ENCODE measurements at places on chromosomes 2 and 18.
A peak's percentile ranks its signal among the peaks of the same experiment; 100 is the strongest.

DNA sequence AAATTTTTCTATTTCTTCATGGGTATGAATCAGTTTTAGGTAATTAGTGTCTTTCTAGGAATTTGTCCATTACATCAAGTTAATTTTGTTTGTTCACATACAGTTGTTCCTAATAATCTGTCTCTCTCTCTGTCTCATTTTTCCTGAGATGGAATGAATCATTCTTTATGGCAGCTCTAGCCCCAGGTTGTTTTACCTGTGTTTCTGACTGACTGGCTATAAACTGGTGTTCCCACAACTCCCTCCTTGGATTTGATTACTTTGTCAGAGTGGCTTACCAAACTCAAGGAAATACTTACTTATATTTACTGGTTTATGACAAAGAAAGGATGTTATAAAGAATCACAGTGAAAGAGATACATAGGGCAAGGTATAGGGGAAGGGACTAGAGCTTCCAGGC is 15.1 kb downstream of the ADNP2 start:
- DNase-seq = no peak

DNA sequence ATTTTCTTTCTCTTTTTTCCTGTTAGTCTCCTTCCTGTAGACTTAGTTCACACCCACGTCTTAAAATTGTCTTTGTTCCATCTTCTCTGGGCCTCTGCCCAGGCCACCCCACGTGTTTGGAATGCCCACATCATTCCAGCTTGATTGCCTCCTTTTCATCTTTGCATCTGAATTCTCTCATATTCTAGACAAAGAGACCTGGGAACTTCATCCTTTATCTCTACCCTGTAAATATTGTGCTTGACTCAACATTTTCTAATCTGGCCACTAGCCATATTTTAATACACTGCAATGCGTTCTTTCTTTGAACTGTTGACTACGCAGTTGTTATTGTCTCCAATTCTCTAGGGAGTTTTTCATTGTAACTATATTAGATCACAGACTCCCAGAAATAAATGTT is 187.5 kb upstream of the NRXN1 start:
- DNase-seq = no peak

GRCh38 chr2:7061921-7062320 is 144.7 kb downstream of the RNF144A start:
- DNase-seq = no peak

GRCh38 chr2:86036669-86037138 is 69.0 kb downstream of the POLR1A start:
- no peak for DNase-seq

DNA sequence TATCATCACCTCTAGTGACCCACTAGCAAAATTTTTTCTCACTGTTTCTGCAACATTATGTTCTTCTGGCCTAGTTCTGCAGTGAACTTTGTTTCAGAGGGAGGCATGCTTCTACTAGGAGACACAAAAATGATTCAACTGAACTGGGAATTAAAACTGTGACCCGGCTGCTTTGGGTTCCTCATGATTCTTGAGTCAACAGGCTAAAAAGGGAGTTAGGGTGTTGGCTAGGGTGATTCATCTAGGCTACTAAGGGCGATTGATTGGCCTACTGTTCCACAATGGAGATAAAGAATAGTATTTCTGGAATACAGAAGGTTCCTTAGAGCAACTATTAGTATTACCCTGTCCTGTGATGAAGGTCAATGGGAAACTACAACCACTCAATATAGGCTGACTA is 179.5 kb downstream of the PPP1R1C start:
- DNase-seq = no peak

DNA sequence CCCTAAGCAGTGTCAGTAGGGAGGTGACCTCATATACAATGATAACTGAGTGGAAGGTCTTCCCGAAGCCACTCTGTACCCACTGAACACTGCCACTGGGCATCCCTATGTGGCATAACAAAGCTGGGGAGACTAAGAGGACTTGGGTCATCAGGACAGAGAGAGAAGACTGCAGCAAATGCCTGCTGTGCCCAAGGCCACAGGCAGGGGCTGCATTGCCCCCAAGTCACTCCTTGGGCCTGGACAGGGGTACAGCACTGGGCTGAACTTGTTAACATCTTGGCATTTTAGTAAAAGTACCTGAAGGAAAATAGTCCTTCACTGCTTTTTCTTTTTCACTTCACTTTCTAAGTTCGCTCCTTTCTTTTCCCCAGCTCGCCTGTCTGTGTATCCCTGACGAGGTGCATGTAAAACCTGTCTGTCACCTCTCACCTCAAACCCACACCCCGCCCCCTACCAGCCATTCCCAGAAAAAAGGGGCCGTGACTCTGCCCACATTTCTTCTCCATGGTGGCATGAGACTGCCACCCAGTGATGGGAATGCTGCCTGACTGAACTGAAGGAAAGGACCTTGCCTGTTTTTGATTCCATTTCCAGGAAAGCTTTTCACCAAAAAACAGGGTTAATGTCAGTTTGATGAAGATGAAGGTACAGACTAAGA is 62.9 kb downstream of the MTHFD2 start:
- DNase-seq = peak; percentile 9

DNA sequence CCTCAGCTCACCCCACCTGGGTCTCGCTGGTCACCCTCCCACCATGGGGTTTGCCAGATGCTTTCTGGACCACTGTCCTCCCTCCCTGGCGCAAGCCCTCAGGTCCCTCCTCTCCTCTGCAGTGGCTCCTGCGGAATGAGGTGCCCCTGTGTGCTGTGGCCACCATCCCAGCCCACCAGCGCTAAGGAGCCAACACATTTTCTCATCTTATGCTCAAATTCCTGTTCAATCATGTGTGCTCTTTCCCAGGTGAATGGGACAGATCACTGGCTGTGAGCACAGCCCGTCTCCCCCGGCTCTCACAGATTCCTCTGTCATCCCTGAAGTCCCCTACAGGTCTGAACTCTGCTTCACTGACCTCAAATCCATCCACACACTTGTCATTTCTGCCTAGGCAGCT is 15.2 kb upstream of the CCDC74B start:
- DNase-seq = no peak

GRCh38 chr2:68653538-68653982 is 10.2 kb downstream of the PROKR1 start:
- DNase-seq = no peak

DNA sequence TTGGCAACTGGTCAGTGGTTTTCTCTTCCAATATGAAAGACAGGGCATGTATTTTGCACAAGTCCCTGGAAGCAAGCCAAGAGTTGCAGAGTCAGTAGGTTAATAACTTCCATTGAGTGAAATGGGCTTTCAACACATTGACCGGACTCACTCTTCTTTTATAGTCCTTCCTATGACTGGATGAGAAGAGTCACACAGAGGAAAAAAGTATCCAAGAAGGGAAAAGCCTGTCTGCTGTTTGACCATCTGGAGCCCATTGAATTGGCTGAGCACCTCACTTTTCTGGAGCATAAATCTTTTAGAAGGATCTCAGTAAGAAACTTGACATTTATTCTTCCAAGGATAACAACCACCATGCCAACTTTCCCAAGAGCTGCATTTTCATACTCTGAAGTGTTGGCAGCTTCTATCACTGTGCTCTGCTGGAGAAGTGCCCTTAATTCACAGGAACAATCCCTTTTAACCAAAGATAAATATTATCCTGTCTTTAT is 45.4 kb downstream of the RASGRP3 start:
- no peak for DNase-seq

GRCh38 chr2:240449764-240450531 is 14.5 kb downstream of the GPC1 start:
- no peak for DNase-seq

DNA sequence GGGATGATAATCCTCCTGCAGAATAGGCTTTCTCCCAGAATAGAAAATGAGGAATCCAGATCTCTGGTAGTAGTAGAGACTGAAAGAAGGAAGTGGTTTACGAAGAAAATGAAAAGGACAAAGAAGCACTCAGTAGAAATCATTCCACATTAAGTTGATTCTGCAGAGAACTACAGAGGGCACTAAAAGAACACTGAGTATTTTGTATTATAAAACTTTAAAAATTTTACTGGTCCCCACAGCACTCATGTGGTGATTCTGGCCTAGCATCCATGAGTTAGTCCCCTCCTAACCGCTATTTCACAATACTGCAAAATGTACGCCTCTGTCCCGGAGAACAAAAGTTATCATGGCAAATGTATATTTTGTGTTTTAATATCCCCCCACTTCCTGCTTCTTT is 42.9 kb upstream of the SLC35F5 start:
- no peak for DNase-seq

DNA sequence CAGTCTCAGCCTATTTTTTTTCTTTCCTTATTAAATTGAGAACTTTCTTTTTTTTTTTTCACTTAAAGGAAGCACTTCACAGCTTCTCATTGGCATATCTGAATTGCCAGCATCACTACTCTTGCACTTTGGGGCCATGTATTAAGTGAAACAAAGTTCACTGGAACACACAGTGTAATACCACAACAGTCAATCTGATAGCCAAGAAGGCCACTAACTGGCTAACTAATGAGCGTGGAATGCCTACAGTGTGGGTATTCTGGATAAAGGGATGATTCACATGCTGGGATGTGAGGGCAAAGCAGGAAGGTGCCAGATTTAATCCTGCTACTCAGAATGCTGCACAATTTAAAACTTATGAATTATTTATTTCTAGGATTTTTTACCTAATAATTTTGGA is 11.7 kb upstream of the C18orf63 start:
- no peak for DNase-seq

GRCh38 chr2:173874894-173875237 is 90.3 kb downstream of the SP3 start:
- DNase-seq = no peak

- DNase-seq = no peak
Measured at GRCh38 chr2:1900732-1901131, 156.4 kb upstream of the PXDN start.

GRCh38 chr2:24707143-24707542 is 86.0 kb downstream of the PTRHD1 start:
- DNase-seq = peak; percentile 15

- no peak for DNase-seq
Measured at GRCh38 chr2:152363936-152364335, 29.0 kb downstream of the FMNL2 start.

DNA sequence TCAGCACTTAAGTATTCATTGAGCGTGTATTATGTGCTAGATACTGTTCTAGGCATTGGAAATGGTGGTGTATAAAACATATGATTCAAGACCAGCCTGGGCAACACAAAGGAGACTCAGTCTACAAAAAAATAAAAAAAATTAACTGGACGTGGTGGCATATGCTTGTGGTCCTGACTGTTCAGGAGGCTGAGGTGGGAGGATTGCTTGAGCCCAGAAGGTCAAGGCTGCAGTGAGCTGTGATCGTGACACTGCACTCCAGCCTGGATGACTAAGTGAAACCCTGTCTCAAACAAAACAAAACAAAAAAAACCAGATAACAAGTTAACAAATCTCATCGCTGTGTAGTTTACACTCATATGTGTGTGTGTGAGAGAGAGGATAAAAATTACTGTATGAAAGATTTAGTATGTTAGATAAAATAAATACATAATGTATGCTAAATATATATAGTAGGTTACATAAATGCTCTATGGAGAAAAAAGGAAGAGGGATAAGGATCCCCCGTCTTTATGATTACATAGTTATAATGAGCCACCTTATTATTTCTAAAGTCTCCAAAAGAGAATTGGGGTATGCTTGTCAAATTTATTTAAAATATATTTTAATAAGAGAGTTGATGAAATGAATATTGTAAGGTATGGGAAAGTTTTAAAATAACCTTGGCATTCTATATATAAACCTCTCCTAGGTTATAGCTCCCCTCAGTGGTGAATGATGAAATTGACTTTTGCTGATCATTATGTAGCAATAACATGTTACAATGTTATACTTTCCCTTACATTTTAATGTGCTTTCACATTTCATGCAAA is 69.2 kb downstream of the EHBP1 start:
- peak; percentile 50 for DNase-seq

DNA sequence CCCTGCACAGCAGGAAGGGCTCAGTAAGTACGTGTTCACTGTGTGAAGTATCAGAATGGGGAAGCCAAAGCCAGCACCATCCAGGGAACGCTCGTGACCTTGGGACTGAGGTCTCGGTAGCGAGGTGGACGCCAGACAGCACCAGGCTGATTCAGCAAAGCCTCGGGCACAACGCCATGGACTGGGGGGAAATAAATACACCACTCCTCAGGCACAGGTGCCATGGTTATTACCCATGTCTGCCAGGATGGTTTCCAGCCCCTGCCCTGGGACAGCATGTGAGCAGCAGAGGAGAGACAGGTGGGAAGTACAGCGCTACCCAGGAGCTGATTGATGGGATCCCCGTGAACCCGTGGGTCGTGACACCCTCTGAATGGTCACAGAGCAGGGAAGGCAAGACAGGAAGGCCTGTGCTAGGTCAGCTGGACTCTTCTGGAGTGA is 53.0 kb downstream of the REEP1 start:
- no peak for DNase-seq
